ENCODE measurements at places on chromosomes 1 and 21.

GRCh38 chr21:17575076-17575475, 37.6 kb downstream of the BTG3 start:
- DNase-seq, result no peak

GRCh38 chr1:17027403-17027802, 15.7 kb upstream of the ATP13A2 start:
- DNase-seq, result no peak

DNA sequence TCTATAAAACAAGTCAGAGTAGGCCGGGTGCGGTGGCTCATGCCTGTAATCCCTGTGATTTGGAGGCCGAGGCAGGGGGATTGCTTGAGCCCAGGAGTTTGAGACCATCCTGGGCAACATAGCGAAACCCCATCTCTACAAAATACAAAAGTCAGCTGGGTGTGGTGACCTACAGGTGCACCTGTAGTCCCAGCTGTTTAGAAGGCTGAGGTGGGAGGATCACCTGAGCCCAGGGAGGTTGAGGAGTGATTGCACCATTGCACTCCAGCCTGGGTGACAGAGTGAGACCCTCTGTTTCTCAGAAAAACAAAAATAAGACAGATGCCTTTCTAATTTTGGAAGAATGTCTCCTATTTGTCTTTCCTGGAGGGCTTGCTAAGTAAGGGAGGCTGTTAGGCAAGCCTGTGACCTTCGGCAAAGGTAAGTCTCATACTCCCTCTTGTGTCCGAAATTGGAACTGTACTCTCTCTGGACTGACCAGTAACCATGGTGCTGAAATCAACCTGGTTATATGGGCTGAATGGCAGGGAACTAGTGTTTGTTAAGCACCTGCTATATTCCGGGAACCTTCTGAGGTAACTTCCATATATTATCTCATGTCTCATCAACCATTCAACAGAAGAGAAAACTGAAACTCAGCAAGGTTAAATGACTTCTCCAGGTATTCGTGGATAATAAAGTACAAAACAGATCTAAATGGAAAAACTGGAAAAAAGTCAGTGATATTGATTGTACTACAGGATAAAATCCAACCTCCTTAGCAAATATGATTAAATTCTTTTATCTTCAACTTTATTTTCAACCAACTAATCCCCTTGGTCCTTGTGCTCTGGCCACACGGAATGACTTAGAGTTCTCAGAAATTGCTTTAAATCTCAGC, 11.8 kb upstream of the RAB3B start:
- no peak for DNase-seq

- no peak for DNase-seq
These were observed 75.5 kb downstream of the NAV1 start for GRCh38 chr1:201614262-201615015.

All from CD8-positive, alpha-beta T cell (primary cell).